ENCODE measurements at places on chromosomes 16 and 17.

DNA sequence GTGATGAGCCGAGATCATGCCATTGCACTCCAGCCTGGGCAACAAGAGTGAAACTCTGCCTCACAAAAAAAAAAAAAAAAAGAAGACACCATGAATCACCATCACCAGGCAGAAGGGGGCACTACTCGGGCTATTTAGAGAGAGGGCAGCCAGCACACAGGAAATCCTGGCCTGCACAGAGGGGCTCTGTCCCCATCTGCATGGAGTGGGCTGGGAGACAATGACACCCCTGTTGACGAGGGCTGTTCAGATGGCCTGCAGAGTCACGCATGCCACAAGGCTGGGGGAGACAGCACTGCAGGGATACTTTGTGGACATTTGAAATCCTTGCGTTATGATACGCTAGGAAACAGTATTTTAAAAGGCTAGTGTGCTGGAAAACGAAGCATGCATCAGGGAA lies 48.3 kb downstream of the CUEDC1 start:
- DNase-seq = no peak

GRCh38 chr17:67434061-67434525 lies 57.0 kb downstream of the PITPNC1 start:
- peak; percentile 78 for DNase-seq

GRCh38 chr17:7406235-7406825 lies 1.3 kb upstream of the NLGN2 start:
- DNase-seq = no peak

- DNase-seq = no peak
These were observed 156.5 kb downstream of the RGS9 start for GRCh38 chr17:65293584-65294180.

- DNase-seq = no peak
These were observed 129.0 kb downstream of the CCDC144A start for GRCh38 chr17:16818821-16819683.

DNA sequence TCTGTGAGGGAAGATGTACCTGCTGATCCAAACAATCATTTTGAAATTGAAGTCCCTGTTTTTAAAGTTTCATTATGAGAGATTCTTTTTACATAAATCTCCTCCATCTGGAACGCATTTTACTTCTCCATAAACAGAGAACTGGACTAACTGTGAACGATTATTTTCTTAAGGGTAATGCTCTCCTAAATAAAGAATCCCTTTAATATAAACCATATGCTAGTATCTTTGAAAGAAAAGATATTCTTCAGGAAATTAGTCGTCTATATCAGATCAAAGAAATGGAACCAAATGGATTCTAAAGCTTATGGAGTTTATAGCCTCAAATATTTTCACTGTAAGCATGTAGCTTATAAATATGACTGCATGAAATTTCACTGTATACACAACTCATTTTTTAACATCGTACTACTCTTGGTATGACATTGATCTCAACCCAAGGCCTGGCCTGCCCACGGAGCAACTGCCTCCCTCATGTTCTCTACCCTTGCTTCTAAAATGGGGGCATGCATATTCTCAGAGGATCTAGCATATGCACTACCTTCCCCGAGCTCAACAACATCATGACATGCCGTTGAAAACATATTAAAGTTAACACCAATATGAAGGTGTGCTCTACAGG lies 66.4 kb downstream of the MYH10 start:
- DNase-seq = no peak

DNA sequence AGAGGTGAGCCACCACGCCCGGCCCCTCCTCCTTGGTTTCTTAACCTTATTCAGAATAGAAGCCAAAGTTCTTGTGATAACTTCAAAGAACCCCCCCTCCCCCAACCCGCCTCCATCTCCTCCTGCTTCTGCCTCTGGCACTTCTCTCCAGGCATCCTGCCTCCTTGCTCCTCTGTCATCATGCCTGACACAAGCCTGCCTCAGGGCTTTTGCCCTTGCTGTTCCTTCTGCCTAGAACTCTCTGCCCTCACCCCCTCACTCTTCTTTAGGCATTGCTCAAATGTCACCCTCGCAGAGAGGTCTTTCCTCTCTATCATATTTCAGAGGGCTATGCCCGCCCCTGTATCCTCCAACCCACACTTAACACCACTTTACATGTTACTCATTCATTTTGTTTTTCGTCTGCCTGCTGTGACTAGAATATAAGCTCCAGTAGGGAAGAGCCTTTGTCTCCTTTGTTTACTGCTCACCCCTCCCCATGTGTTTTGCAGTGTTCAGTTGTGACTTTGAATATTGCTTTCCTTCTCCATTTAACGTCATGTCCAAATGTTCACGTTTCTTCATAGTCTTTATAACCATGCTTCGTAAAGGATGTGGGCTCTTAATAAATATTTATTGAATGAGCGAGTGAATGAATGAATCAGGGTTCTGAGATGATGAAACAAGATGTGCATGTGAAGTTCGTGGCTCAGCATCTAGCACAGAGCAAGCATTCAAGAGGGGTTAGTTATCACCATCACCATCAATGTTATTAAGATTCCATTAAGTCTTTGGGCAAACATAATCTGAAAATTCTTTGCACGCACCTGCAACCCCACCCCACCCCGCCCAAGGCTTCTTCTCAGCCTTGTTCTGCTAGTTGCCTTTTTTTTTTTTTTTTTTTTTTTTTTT lies 186.2 kb upstream of the WSCD1 start:
- no peak for DNase-seq

GRCh38 chr16:86581458-86581857 lies 3.1 kb downstream of the FOXL1 start:
- DNase-seq = no peak

DNA sequence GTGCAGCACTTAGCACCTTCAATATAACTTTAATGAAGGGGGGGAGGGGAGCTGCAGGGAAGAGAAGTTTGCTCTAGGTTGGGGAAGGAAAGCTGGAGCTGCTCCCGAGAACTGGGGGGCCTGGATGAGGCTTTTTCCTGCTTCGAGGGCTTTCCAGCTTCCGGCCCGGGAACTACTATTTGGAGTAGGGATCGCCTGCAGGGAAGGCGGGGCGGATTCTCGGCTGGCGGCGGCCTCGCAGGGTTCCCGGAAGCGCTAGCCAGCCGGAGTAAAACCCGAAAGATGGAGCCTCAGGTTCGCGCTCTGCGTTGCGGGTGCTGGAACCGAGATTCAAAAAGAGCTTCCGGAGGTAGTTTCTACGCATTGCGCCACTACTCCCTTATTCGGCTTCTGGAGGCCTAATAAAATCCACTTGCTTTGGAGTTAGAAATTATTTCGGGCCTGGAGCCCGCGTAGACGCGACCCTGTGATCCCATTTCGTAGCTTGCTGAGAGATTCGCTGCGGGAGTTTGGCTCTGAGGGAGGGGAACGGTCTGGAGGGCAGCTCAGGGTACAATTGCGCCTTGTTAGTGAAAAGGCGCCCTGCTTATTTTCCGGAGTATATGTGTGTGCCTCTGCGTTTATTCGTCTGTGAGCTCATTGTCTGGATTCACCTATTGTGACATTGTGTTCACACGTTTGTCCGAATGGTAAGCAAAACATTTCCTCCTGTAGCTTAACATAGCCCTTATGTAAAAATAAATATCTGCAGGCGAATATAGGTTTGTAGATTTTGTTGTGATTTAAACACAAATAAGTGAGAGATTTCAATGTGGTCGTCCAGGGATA lies 652 bp downstream of the PRAC2 start:
- no peak for DNase-seq

- DNase-seq = peak; percentile 58
These were observed 21.6 kb downstream of the POLR3E start for GRCh38 chr16:22318690-22319358.

GRCh38 chr16:11254913-11255736 lies 879 bp downstream of the SOCS1 start:
- DNase-seq = peak; percentile 76

GRCh38 chr16:55021595-55022475 lies 91.2 kb downstream of the IRX5 start:
- DNase-seq = no peak

GRCh38 chr16:15518381-15519351 lies 84.3 kb downstream of the BMERB1 start:
- no peak for DNase-seq

GRCh38 chr16:66848172-66848571 lies 4.0 kb downstream of the CA7 start:
- DNase-seq = no peak

- DNase-seq = no peak
These were observed 70.7 kb upstream of the DNAJA2 start for GRCh38 chr16:47043970-47044684.

DNA sequence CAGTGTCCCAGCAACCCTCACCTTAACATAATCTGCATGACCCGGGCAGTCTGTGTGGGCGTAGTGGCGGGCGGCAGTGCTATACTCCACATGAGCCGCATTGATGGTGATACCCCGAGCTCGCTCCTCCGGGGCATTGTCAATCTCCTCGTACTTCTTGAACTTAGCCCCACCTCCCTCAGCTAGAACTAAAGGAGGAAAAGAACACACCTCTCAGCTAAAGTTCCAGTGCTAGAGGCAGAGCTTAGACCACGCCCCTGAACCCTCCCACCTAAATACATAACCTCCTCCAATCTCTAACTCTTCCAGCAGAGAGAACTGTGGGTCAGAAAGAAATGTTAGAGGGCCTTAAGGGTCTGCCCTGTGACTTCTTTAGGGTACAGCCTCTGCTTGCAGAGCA lies 855 bp downstream of the TUFM start:
- DNase-seq = no peak

- DNase-seq = no peak
These were observed 48.3 kb upstream of the BAHCC1 start for GRCh38 chr17:81346908-81347349.

GRCh38 chr17:72516772-72517399 lies 396.1 kb downstream of the SOX9 start:
- no peak for DNase-seq

DNA sequence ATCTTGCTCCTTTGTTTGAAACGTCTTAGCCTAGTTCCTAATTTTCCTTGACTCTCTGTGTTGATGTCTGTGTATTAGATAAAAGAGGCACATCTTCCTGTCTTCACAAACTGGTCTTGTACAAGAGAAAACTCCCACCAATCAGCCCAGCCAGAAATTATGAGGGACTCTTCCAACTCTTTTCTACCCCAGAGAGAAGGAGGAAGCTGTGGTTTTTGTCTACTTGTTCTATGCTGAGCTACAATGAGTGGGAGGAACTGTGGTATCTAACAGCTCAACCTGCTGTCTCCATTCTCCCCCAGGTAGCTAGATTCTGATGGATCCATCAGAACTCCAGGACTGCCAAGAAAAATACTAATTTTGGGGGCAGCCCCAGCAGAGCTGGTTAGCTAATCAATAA lies 392.5 kb downstream of the HS3ST3B1 start:
- DNase-seq = no peak

- no peak for DNase-seq
These were observed 8.3 kb downstream of the TFAP4 start for GRCh38 chr16:4264546-4264945.

- no peak for DNase-seq
These were observed 12.8 kb downstream of the DNAH9 start for GRCh38 chr17:11610999-11611566.

DNA sequence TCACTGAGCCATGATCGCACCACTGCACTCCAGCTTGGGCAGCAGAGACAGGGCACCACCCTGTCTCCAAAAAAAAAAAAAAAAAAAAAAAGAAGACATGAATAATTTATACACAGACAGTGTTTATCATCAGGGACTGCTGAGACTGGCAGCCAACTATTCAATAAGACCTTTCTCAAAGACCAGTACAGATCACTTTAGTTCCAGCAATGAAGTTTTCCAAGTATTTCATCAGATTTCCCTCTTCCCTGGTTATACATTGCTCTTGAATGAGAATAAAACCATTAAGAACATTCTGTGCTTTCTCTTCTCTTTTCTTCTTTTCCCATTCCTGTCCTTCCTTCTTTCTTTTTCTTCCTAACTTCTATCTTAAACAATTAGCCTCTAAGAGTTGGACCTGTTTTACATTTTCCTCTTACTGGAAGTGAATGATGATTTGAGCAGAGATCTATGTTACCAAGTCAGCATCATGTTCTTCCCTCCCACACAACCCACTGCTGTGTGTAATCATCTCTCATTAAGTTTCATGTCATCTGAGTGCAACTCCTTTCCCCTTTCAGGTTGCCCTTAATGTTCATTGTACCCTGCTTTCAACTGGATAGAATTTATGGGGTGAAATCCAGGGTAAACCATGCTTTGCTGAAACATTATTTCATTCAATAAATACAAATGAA lies 35.9 kb upstream of the SMIM36 start:
- no peak for DNase-seq
